T-cell (primary cell): ENCODE measurements at places on chromosomes 11 and 22. TPM values are rescaled to one million over a fixed set of nuclear protein-coding genes. Genes with fewer than 3 reads are reported as not detected.
A peak's percentile ranks its signal among the peaks of the same experiment; 100 is the strongest.

- no peak for DNase-seq
These were observed 10.7 kb upstream of the MTMR3 start for GRCh38 chr22:29872144-29872893.

GRCh38 chr22:44676441-44677352 is 25.3 kb upstream of the PRR5 start:
- no peak for DNase-seq

DNA sequence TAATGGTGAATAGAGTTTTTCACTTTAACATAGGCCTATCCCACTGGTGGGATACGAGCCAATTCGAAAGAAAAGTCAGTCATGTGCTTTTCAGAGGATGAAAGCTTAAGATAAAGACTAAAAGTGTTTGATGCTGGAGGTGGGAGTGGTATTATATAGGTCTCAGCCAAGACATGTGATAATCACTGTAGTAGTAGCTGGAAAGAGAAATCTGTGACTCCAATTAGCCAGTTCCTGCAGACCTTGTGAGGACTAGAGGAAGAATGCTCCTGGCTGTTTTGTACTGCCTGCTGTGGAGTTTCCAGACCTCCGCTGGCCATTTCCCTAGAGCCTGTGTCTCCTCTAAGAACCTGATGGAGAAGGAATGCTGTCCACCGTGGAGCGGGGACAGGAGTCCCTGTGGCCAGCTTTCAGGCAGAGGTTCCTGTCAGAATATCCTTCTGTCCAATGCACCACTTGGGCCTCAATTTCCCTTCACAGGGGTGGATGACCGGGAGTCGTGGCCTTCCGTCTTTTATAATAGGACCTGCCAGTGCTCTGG is at the start of gene TYR:
TYR (plus strand) TSS at position 185 of the 541 bp plus-strand sequence; CDS start at position 264, 79 bp downstream.
- DNase-seq, result no peak

DNA sequence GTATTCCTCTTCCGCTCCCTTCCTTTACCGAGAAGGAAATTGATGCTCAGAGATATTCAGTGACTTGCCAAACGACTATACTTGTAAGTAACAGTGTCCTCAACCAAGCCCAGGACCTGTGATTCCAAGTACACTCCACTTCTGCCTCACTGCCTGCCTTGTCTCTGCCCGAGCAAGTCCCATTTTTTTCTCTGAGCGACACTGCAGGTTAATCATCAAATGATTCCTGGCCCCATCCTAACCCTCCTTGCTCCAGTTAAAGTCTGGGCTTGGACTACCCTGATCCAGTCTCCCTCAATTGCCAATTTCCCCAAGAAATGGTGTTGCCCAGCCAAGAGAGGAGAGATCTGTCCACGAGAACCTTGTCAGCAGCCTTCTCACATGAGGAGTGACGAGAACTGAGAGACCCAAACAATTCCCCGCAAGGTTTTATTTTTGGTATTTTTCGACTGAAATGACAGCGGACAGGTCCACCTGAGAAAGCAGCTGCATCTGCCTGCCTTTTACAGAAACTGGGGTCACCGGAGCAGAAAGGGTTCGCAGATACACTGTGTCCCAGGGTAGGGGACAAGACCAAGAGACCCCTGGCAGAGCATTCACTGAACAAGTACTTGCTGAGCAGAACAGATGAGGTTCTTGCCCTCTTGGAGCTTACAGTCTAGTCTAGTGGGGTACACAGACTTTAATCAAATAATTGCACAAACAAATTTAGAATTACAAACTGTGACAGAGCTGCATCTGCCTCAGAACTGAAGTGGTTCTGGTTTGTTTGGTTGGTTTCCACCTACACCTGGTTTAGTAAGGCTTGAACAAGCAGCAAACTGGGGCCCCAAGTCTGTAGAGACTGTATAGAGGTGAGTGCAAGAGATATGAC is 11.4 kb downstream of the POU2AF1 start:
- no peak for DNase-seq

DNA sequence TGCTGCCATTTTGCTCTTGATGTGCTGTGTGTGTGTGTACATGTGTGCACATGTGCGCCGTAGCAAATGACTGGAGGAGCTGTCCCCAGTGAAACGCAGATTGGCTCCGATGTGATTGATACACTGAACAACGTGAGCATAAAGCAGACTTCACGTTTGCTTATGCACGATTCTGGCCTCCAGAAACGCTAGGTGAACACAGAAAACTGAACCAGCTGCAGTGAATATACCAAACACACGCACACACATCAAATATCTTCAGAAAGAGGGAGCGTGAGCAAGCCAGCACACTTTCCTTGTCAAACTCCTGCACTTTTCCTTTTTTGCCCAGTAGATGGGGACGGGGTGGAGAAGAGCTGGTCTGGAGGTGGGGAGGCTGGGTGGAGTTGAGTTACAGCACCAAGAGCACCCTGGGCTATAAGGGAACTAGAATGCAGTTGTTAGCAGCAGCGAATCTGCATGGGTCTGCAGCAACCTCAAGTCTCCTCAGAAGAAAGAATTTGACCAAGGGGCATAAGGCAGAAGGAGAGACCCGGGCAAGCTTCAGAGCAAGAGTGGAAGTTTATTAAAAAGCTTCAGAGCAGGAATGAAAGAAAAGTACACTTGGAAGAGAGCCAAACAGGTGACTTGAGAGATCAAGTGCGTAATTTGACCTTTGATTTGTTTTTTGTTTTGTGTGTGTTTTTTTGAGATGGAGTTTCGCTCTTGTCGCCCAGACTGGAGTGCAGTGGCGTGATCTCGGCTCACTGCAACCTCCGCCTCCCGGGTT is 77.8 kb upstream of the CADM1 start:
- DNase-seq, result no peak

DNA sequence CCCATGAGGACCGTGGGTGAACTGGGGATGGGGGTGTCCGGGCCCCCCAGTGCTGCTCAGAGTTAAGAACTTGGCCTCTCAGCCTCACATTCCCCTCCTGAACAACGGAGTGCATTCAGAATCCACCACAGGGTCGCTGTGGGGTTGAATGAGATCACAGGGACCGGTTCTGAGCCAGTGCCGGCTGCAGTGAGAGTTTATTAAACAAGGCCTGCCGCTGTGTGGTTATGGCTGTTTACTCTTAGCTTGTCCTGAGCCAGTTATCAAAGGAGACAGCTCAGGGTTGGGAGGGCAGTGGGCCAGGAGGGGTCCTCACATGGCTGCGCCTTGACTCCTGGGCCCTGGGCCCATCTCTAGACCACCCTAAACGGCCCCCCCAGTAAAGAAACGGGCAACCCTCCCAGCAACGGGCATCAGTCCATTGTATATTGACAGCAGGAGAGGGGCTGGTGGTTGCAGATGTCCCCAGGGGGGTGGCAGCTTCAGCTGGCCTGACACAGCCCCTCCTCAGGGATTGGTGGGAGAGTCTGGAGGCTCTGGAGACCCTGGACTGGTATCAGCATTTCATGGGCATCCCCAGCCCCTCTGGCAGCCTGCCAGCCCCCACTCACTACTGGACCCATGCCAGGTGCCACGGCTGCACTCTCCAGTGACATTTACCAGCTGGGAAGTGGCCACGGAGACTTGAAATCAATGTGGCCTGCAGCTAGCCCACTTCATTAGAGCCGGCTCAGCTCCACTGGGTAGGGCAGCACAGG is 15.1 kb upstream of the CABP7 start:
- DNase-seq, result no peak

GRCh38 chr22:31084811-31085492 is 3.8 kb downstream of the SMTN start:
- DNase-seq, result peak; percentile 83

DNA sequence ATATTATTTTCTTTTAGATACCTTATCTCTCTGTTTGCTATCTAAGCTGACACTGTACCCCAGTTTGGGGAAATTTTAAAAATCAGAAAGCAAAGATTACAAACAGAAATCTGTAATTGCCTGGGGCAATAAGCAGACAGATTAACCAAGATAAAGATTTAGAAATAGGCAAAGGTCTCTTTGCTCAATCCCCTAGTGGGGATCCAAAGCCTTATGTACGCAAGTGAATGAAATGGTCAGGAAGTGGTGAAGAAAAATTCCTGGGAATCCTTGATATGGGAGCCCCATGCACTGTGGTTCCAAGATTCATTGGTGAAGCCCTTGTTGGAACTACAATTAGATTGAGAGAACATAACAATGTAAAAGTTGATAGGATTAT is 139.5 kb upstream of the GUCY1A2 start:
- no peak for DNase-seq

- DNase-seq, result peak; percentile 42
These were observed 215.0 kb upstream of the CTSC start for GRCh38 chr11:88552379-88553062.

- DNase-seq, result no peak
These were observed 12.8 kb downstream of the ARAP1 start for GRCh38 chr11:72739240-72740059.

DNA sequence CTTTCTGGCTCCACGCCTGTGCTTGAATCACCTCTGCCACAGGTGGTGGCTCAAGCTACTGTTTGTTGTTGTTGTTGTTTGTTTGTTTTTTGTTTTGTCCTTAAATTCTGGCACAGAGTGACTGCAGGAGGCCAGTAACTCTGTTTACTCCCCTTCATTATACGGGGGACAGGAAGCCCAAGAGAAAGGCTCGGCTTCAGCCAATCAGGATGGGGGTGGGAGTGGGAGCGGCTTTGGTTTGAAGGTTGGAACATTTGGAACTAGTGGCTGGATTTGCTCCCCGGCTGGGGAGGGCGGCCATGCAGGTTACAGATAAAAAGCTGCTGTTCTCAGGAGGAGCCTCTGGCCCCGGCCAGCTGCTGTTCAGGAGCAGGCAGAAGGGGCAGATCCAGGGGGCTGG is 19.7 kb upstream of the CABP2 start:
- DNase-seq, result no peak

DNA sequence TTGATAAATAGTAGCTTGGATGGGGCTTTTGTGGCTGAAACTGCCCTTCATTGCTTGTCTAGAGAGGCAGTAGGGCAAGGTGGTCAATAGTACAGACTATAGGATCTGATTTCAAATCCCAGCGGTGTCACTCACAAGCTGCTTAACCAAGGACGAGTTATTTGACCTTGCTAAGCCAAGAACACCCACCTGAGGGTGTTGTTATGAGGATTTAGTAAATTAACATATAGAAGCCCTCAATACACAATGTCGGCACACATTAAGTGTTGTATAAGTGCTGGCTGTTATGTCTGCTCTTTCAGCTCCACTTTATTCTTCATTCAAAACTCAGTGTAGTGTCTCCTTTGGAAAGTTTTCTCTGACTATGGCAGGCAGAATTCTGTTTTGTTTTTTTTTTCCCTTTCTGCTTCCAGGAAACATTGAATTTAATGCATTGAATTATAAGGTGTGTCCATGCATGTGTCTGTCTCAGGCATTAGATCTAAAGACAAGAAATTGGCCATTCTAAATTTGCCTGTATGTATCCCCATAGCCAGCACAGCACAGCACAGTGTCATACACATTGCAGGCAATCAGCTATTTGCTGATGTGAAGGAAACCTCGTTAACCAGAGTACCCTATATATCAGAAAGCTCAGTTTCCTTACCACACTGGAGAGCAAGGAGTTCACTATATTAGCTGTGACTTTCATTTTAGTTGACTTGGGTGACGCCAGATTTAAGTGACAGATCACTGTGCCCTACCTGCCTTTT is 212.1 kb downstream of the NELL1 start:
- DNase-seq, result no peak

DNA sequence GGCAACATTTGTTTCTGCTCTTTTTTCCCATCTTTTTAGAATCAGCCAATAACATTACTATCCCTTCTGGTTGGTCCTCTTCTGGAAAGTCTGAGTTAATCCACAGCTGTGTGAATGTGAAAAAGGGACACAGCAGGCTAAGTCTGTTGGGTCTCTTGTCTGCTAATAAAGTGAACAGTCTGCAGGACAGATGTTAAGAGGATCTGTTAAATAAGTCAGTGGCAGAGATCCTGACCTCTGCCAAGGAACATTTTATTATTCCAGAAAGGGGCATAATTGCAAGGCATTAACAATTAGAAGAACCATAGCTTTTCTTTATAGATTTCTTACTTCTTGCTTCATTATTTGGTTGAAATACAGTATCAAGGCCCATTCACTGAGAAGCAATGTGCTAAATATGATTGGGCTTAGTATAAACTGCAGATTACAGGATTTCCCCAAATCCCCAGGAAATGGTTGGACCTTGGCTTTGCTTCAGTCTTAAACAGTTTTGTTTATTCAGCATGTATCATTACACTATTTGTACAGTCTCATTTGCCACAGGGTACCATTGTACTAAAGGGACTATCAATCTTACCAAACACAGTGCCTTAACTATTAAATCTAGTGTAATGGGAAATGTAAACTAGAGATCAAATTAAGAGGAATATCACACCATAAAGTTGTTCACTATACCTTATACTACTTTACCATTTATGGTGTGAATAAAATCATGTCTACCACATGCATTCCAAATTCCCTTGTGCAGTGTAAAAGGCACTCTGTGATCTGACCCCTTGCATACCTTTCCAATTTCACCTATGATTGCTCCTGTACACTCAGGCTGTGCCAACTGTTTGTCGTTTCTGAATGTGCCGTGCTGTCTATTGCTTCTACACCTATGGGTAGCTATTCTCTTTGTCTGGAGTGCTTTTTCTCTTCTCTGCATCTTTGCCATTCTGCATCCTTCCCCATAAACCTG is 274.0 kb downstream of the SOX6 start:
- no peak for DNase-seq

- no peak for DNase-seq
These were observed 13.5 kb downstream of the SLC43A1 start for GRCh38 chr11:57501953-57502352.

DNA sequence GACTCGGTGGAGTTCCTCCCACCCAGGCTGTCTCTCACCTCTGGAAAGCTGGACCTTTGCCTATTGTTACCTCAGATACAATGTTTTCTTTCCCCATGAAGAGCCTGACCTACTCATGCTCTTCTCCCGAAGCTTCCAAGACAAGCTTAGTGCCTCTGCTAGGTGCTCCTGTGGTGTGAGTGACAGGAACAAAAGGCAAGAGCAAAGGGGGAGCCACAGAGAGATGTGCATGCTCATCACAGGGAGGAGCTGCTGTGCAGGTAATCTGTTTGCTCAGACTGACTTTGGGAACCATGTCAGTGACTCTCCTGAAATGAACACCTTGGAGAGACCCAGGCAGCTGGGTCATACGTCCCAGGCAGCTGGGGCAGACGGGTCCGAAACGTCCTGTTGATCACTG is 53.6 kb upstream of the VSTM5 start:
- no peak for DNase-seq

- DNase-seq, result no peak
These were observed at the start of gene KLHDC7B for GRCh38 chr22:50545522-50546325. Gene KLHDC7B, plus strand, starts transcription at chr22:50545899. Its CDS starts 345 bp downstream, at chr22:50546244.

GRCh38 chr11:1921574-1922141 is 2.2 kb downstream of the TNNT3 start:
- DNase-seq, result no peak

GRCh38 chr11:48167380-48167779 is 49.2 kb upstream of the OR4B1 start:
- no peak for DNase-seq

- no peak for DNase-seq
These were observed 92.6 kb downstream of the PKNOX2 start for GRCh38 chr11:125257190-125257579.

- DNase-seq, result no peak
These were observed 316.6 kb upstream of the NCAM1 start for GRCh38 chr11:112644410-112645131.

- no peak for DNase-seq
These were observed 671.1 kb upstream of the CCDC90B start for GRCh38 chr11:83957038-83957900.

- DNase-seq, result no peak
These were observed 1.3 kb downstream of the CARS1 start for GRCh38 chr11:3055891-3056290.

The DEFB131B gene
- total RNA-seq, result not detected

The SLCO2B1 gene
- not detected for total RNA-seq

The CATSPERZ gene
- total RNA-seq, result not detected

The NAALAD2 gene
- not detected for total RNA-seq

The GGTLC3 gene
- total RNA-seq, result not detected

The POU2AF2 gene
- not detected for total RNA-seq

The TRIM49 gene
- total RNA-seq, result not detected

The DMC1 gene
- total RNA-seq, result 0.55 TPM

The TMPRSS13 gene
- total RNA-seq, result 3.7 TPM
